ENCODE measurements at places on chromosomes 2 and 18.

GRCh38 chr2:27730980-27731691 is 40.4 kb upstream of the MRPL33 start:
- no peak for DNase-seq

- no peak for DNase-seq
Measured at GRCh38 chr18:48320639-48320945, 88.6 kb downstream of the ZBTB7C start.

DNA sequence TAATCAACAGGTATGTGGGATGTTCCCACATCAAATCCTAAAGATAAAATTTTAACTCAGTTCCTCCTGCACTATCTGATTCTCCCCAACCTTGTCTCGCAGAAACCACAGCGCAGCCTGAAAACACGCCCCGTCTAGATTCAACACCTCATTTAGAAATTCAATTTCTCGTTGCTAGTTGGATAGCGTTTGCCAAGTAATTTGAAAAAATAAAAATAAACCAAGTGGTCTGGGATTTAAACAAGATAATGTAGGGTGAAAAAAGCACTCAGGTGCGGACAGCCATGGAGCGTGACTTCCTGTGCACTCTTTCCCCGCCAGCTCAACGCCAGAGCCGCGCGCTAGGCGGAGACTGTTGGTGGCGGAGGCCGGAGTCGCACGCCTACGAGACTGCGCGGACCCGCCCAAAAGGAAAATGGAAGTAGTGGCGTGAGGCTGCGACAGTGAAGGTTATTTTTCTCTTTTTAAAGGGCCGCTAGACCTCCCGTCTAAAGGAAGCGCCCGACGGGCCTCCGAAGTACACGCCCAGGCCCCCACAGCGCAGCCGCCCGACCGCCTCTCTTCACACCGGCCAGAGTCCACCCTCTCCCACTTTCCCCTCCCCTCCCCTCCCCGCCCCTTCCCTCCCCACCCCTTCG is 615 bp upstream of the CCNT2 start:
- no peak for DNase-seq

GRCh38 chr2:160138406-160138805 is 61.7 kb downstream of the ITGB6 start:
- DNase-seq: no peak

DNA sequence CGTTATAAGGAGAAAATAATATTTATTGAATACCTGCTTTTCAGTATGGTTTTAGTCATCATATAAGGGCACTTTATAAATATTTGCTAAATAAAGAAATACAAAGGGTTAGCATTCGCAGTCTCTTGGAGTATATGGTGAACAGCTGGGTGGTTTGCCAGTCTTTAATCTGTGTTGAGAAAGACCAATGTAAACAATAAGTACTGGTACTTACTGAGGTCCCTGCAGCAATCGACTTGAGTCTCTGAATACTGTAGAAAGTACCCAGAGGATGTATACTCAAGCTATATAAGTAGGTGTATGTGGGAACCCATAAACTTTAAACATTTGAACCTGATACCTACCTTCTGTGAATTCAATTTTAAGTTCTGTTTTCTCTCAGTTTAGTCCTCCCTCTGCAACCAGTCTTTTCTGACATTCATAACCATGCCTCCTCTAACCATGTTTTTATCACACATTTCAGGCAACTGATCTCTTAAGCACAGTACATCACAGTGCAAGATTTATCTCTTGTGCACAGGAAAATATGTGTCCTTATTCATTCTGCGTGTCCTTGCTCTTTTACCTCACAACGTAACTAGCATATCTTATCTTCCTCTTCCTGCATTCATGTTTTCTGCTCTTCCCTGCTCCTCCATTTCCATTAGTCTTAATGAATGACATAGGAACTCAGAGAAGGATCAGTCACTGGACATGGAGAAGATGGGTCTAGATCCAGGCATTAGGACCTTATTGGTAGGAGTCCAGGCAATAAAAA is 21.7 kb downstream of the C18orf63 start:
- DNase-seq: no peak
